Left cardiac atrium (tissue), 4 donors: ENCODE measurements at places on chromosomes 1 and 21.

GRCh38 chr21:39103689-39104088, 79.6 kb downstream of the PSMG1 start:
- no peak for DNase-seq

DNA sequence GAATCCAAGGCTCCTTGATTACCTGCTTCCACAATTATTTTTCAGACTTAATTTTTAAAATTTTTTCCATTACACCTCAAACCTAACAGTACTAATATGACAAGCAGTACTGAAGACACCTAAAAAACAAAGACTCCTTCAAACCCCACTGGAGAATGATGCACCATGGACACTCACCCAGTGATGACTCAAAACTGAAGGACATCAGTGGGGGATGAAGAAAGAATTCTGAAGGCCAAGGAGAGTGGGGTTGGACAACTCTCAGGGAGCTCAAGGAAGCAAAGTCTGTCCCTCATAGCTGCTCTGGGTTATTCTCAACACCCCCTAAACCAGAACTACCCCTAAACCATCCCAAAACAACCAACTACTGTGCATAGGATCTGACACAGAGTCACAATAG, 2.4 kb upstream of the ARHGAP29 start:
- no peak for DNase-seq

- DNase-seq: no peak
Measured at GRCh38 chr1:39102537-39103327, 76.6 kb downstream of the NDUFS5 start.

DNA sequence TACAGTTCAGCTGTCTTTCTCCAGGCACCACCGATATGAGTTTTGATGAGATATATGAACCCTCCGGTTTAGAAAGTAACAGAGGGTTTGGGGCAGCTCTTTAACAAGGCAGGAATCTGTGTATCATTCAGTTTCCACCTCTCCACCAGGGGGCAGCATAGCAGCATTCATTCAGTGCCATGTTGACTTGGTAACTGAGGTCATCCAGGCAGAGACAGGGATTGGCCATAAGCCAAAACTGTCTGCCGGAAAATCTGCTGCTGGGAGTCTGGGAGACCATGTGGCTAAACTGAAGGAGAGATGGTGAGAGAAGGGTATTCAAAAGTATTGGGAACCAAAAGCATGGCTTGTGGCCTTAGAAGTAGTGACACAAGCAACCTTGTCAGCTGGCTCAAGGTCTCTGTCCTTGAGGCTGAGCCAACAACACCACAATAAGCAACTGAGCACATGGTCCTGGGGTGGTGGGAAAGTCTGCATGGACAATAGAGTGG, 98.5 kb downstream of the LMX1A start:
- peak; percentile 50 for DNase-seq

DNA sequence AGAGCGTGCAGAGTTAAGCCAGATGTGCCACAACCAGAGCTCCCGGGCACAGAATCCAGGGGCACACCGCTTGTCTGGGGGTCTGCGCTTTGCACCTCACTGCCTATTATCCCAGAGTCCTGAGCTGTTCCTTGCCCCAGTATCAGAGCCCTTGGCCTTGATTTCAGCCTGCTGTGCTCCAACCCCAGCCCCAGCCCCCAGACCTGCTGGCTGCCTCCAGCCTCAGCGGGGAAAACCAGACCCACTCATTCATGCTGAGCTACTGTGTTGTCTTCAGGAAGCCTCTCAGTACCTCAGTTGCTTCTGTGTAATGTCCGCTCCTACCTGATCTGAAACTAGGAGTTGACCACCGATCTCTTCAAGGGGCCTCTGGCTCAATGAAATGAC, 1.1 kb downstream of the IKBKE start:
- DNase-seq: no peak

DNA sequence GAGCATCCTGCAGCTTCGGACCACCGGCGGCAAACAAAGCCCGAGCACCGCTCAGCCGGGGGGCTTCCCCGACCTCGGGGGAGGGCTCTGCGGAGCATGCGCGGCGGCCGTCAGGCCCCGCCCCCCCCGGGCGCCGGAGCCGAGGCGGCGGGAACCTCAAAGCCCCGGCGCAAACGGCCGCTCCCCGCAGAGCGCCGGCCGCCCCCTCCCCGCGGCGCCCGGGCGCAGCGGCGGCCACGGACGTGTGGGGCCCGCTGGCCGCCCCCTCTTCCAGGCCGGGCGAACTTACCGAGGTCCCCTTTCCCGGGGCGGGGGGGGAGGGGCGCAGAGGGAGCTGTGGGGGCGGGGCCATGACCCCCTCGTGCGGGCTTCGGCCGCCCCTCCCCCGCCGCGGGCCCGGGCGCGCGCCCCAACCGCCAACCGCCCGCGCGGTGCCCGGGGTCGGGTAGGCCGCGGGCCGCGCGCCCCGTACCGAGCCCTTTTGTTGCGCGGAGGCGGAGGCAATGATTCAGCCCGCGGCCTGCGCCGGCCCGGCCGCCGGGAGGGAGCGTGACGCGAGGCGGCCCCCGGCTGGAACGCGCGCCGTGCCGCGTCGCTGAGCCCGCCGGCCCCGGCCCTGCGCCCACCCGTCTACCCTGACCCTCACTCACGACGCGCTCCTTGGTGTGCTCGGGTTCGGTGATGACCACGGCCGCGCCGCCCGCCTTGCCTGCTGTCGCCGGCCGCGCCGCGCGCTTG, 1.7 kb downstream of the RCC2 start:
- DNase-seq: peak; percentile 46

- no peak for DNase-seq
Measured at GRCh38 chr1:183025782-183026774, 2.9 kb downstream of the LAMC1 start.

DNA sequence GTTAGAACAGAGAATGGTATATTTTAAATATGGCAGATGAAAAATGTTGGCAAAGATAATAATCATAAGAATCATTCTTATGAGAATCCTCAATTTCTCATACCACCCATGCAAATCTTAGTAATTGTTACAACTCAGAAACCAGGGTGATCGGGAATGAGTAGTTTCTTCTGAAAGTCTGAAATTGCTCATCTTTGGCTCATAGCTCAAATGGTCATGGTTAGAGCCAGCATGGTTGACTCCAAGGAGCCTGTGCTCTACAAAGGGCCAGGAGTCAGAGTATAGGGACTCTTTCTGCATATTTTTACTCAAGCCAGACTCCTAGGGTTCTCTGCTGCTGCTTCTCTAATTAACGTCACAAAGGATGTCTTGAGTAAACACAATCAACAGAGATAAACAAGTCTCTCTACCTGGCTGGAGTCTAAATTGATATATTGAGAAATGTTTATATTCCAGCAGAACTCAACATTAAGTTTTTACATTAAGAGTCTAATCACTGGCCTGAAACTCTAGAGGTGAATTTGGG, 1.9 kb upstream of the ETV3 start:
- DNase-seq: no peak

GRCh38 chr21:36255663-36256062, 64.3 kb upstream of the MORC3 start:
- no peak for DNase-seq

GRCh38 chr1:68361346-68361910, 88.3 kb downstream of the RPE65 start:
- no peak for DNase-seq

DNA sequence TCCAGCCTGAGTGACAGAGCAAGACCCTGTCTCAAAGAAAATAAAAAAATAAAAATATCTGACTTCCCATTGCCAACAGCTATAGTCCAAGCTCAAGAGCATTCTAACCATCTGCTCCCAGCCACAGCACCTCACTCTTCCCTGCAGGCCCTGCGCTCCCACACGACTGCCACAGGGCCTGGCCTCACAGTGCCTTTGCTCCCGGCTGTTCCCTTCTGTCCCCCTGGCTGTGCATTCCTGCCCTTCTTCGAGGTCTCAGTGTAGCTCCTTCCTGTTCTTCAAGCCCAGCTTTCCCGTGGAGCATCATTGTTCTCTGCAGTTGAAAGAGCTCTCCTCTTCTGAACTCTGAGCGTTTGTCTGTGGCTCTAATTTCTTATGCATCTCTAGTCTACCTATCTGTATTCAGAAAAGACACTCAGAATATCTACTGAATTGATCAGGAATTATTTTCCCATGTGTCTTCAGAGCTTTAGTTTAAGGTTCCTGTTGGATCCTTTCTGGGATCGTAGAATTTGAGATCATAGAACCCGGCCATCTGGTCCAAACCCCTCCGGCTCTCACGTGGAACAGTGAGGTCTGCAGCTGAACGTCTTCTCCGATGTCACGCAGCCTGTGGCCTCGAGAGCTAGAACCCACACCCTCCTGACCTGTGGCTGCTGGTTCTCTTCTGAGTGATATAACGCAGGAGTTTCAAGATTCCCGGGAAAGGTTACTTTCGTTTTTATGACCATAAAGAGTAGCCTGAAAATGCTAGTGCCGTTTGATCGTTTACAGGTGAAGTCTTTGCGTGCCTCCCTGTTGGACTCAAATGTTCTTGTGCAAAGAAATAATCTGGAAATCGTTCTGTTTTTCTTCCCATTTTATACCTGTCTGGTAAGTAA, 54.4 kb downstream of the DOP1B start:
- DNase-seq: no peak

DNA sequence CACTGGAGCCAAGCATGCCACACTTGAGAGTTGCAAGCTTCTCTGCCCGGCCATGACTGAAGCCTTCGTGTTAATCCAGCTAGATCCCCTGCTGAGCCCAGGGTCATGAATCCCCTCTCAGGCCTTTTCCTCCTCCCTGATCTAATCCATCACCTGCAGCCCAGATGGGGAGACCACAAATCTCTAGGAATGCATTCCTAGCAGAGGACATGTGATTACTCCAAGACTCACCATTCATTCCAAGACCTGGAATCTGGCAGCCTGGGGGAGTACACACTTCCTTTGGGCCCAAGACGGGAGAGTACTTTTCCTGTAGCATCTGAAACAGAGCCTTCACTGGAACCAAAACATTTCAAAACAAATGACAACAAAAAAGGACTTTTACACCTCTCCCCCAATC, 269.3 kb upstream of the NFIA start:
- DNase-seq: no peak

DNA sequence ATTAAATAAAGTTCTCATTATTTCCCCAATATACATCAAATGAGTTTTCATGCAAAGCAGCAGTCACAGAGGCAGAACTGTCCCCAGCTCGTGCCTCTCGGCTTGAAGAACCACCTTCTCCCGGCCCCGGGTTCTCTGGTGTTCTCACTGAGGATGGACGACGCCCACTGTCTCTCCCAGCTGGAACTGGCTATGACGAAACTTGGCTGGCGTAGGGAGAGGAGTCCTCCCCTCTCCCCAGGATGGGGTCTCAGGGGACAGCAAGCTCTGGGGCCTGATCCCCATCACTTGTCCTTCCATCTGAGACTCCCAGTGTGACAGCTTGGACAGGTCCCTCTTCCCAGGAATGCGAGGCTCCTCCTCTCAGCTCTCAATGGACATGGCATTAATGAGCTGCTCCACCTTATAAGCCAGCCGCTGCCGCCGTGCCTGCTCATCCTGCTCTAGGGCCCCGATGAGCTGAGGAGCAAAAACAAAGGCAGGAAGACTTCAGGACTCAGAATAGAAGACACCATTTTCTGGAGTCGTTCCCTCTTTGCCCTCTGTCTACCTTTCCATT, 116.0 kb upstream of the CD34 start:
- no peak for DNase-seq

GRCh38 chr1:10909697-10910680, 102.5 kb upstream of the TARDBP start:
- DNase-seq: peak; percentile 59

DNA sequence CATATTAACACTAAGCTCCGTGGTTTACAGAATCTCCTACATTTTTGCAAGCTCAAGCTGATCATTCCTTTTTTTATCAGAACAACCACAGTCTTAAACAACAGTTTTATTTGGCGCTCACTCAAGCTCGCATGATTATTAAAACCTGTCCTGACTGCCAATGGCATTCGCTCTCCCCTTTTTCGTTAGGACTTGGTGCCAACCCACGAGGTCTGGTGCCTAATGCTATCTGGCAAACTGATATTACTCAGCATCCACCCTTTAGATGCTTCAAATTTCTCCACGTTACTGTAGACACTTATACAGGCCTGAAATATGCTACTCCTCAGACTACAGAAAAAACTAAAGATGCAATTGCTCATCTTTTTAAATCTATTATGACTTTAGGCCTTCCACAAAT, 23.0 kb upstream of the ITLN1 start:
- peak; percentile 52 for DNase-seq
